SHP77 (cell line): ENCODE measurements at places on chromosomes 16 and 17.
A peak's percentile ranks its signal among the peaks of the same experiment; 100 is the strongest.

DNA sequence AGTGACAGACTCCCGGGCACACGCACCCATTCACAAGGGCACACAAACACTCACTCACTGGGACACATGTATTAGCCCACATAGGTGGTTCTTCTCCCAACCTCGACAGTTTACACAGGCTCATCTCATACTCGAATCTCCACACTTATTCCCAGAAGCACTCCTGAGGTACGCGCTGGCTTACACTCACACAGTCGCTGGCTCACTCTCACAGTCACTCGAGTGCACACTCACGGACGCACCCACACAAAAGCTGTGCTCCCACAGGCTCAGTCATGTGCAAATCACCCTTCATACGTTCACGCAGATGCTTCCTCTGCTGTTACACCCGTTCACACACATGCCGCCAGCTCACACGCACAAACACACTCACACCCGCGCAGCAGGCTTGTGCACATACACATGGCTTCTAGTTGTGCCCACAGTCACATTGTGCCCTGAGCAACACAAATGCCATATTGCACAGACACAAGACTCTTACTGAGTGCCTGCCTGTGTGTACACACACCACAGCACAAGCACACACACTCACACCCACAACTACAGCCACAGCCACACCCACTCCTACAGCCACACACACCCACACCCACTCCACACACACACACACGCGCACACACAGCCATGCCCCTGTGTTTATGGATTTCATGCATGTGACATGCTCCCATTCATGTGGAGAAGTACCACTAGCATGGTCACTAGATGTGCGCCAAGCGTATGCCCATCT lies 8.4 kb upstream of the PRR29 start:
- no peak for DNase-seq

DNA sequence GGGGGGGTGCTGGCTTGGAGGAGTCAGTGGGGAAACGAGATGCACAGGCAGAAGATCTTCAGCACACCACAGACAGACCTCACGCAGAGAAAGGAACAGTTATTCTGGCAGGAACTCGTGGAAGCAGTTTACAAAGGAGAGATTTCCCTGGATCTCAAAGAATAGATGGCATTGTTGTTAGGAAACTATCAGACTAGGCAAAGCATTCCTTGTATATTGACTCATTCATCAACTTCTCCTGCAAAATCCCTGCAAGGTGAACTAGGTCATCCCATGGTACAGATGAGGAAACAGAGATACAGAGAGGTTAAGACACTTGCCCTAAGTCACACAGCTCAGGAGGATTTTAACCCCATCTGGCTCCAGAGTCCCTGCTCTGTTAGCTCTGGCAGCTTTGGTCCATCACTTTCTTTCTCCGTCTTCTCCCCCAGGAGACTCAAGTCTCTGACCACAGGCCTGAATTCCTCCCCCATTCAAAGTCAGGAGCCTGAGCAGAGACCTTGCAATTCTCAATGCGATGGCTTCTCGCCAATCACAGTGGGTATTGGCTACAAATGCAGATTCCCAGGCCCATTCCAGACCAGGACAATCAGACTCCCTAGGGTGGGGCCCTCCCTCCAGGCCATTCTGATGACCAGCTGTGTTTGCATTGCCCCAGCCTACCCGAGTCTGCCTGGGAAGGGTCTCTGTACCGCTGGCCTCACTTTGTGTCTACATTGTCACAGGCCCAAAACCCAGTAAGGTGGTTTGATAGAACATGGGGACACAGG lies 56.4 kb downstream of the LITAF start:
- no peak for DNase-seq

GRCh38 chr17:9669551-9670008 lies 24.3 kb downstream of the USP43 start:
- no peak for DNase-seq

GRCh38 chr17:68033636-68034451 lies 1.7 kb upstream of the KPNA2 start:
- DNase-seq = peak; percentile 24

DNA sequence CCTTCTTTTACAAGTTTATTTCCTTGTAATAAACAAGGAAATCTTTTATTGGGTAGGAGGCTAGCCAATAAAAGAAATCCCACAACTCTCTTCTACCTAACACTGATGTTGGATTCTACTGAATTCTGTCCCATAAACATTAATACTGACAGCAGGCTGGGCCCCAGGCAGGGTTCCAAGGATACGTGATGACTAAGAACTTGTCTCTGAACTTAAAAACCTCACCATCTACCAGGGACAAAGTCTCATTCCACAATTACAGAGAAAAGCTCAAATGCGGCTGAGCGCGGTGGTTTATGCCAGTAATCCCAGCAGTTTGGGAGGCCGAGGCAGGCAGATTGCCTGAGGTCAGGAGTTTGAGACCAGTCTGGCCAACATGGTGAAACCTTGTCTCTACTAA lies 64.9 kb downstream of the ARHGAP17 start:
- DNase-seq = no peak

DNA sequence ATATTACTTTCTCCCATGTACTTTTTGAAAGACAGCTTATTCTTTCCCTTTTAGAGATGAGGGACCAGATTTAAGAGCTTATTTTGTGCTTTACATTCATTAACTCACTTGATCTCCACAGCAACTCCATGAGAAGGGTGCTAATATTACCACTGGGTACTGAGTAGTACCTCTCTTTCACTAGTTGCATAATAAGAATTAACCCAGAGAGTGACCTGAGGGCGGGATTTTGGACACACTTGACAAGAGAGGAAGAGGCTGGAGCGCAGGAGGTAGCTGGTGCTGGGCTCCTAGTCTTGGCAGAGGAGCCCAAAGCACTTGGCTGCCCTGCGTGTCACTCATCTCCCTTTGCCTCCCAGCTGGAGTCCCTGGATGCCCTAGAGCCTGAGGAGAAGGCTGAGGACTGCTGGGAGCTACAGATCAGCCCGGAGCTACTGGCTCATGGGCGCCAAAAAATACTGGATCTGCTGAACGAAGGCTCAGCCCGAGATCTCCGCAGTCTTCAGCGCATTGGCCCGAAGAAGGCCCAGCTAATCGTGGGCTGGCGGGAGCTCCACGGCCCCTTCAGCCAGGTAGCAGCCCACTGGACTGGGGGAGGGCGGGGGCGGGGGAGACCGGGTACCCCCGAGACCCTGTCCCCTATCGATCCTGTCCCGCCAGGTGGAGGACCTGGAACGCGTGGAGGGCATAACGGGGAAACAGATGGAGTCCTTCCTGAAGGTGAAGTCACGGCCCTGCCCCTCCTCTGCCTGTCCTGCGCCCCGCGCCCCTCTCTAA lies 1.7 kb upstream of the MAZ start:
- DNase-seq = peak; percentile 32

DNA sequence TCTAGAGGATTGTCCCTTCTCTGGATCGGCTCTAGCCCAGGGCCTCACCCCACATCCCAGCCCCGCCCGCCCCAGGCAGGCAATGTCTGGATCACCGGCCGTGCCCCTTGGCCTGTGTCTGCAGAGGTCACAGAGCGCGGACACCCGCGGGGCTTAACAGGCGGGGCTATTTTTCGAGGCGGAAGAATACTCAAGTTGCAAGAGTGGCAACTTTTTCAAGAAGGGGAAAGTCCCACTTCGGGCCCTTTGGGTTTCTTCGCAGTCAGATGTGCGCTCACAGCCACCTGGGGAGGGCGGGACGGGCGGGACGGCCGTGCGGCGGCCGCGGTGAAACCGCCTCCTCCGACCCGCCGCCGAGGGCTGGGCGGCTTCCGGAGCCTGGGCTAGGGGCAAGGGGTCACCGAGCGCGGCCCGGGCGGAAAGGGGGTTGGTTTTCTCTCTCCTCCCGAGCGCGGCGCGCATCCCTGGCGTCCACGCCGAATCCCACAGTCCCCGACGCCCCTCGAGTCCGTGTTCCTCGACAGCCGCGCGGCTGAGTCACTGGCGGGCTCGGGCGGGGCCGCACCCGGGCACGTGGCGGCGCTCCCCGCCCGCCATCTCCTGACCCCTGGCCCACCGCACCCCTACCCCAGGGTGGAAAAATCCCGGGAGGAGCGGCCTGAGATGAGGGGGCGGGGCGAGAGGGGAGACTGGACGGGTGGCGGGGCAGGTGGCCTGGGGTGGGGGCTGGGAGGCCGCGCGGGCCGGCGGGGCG lies 1.2 kb upstream of the PFN1 start:
- peak; percentile 86 for DNase-seq

DNA sequence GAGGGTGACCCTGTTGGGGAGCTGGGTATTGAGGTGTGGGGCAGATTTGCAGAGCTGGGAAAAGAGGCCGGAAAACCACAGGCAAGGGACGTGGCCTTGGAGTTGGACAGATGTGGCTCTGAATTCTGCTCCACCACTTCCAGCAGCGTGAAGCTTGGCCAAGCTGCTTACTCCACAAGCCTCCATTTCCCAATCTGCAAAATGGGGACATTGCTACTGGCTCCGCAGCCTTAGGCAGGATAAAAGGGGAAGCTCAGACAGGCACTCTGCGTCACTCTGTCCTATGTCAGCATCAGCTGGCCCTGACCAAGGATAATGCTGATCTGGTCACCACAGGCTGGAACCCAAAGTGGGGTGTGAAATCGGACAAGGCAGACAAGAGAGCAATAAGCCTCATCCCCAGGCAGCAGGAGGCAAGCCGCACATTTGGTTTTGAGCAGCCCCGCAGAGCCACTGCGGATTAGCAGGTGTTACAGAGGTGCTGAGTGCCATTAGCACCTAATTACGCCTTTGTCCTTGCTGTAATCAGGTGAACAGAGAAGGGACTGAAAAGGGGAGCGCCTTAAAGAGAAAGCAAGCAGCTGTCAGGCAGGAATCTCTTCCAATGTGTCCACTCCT lies 54.8 kb downstream of the SDK2 start:
- no peak for DNase-seq

DNA sequence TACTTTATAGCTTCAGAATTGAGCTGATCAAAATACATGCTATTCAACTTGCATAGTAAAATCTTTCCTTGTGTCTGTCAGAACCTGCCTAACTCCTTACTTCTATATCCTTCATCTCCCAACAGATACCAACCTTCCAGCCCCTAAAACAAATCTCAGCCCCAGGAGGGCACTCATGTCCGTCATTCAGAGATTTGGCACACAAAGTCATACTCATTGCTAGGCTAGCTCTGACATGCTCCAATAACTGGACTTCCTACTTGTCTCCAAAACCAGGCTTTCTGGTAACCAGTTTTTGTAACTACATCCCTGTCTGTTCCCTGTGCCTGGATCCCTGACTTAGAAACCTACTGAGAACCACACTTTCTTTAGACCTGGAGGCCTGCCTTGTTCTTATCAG lies 37.5 kb upstream of the DHX40 start:
- no peak for DNase-seq
